Renal cortical epithelial cell (primary cell): ENCODE measurements at places on chromosomes 5 and 9. TPM values are rescaled to one million over a fixed set of nuclear protein-coding genes. Genes with fewer than 3 reads are reported as not detected.

GRCh38 chr9:136728548-136729123, 14.1 kb downstream of the LCN10 start:
- DNase-seq: no peak

DNA sequence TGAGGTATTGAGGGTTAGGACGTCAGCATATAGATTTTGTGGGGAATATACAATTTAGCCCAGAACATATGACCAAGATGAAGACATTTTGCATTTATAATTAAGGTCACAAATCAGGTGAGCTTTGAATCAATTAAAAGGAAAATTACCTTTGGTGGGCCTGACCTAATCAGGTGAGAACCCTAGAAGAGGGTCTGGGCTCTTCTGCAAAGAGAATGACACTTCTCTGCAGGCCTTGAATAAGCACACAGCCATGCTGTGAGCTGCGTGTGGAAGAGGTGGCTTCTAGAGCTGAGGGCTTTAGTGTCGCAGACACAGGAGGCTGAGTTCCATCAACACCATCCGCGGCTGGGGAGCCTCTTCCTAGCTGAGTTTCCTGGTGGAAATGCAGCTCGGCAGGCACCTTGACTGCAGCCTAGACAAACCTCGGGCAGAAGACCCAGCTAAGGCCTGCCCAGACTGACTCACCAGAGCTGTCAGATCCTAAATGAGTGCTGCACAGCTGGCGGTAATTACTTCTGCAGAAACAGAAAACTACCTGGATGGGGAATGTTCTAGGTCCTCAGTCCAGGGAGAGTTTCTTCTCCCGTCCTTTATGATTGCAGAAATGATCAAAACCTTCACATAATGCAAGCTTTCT, 287.5 kb upstream of the IRX1 start:
- DNase-seq: no peak

AGXT2 gene
- total RNA-seq: 0.20 TPM in 1 of 2 replicates, not detected in the other

DNA sequence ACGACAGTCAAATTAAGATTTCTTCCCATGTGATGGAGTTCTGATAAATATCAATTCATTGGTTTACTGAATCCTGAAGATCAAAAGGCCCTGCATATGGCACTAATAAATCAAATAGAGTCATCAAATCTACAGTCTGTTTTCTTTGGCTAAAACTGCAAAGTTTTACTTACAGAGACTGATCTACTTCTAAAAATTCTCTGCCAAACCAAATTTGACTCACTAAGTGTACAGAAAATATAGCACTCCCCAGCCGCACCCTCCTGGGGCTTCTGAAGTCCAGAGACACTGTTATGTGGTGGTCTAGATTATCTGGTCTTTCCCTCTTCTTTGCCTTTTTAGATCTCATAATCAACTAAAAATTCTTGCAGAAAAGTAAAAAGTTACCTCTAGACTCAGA, 237.7 kb downstream of the MLLT3 start:
- DNase-seq: no peak

DNA sequence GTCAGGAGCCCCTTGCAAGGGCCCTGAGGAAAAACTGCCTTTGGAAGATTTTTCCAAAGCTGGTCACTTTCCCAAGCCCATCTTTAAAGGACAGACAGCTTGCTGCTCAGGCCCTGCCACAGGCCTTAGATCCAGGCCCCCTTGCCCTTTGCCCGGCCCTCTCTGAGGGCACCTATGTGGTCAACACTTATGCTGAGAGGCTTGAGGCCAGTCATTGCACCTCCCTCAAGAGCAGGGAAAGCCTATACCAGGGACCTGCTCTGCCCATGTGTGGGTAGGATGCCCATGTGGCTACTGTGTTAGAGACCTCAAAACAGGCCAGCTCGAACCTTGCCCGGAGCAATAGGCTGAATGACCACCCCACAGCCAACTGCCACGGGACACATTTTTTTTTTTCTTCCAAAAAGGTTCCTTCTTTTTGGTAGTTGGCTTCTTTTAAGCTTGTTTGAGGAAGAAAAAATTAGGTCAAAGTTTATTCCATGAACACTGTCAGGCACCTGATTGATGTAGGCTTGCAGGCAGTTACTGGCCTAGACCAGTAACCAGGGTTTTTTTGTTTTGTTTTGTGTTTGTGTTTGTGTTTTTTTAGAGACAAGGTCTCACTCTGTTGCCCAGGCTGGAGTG, 3.8 kb downstream of the TCF7 start:
- DNase-seq: no peak

PKD2L2 gene
- 0.05 TPM in 1 of 2 replicates, not detected in the other for total RNA-seq

PCDHGA8 gene
- 0.69 and 1.6 TPM in 2 replicates for total RNA-seq

- no peak for DNase-seq
Observed at GRCh38 chr5:59666440-59667068, 227.0 kb downstream of the PDE4D start.

NAIP gene
- 0.69 and 4.3 TPM in 2 replicates for total RNA-seq

GRCh38 chr5:333945-334344, 12.4 kb downstream of the AHRR start:
- DNase-seq: no peak

SPATA31D4 gene
- not detected in 2 replicates for total RNA-seq
